Kasumi-1 (cell line): ENCODE measurements at places on chromosomes 2 and 18.

DNA sequence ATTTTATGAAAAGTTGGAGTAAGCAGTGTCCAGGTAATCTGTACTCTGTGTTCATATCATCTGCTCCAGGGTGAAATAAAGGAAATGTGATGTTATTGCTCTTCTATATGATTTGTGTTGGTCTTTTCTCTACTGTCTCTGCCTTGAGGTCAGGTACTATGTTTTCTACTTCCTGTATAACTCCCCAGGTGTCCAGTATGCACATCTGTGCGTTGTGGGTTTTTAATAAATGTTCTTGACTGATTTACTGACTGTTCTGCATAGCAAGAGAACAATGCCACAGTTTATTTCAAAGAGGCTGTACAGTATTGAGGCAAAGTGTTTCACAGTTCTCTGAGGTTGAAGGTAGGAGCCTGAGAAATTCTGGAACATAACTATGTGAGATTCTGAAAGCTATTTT lies 89.7 kb downstream of the BABAM2 start:
- DNase-seq: no peak

DNA sequence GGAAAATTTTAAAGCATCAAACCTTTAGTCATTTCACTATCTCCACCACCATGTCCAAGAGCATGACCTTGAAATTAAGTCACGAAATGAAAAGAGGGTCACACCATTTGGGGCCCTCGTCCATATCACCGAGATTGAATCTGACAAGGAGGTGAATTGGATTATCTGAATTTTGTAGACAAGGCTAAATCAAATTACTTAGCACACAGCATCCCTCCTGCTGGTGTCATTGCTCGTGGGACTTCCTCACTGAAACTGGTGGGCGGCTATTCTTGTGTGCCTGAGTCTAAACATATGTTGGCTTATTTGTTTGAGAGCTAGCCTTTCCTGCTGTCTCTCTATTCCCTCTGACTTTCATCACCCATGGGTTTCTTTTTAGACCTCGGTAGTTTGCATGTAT lies 64.6 kb upstream of the CNGA3 start:
- DNase-seq: no peak

DNA sequence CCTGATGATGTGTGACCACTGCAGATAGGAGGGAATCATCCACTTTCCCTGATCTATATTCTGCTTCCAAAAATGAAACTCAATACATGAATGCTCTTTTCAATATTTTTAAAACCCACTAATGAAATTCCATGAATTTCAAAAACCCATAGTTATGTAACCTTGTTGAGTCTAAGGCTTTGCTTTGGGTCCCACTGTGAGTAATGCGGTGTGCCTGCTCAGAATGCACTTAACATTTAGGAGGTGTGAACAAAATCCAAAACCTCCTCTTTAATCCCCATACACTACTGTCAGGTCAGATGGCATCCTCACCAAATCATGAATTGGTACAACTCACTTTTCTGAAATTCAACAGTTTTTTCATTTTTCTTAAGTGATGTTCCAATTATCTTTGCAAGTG lies 50.4 kb downstream of the CCDC93 start:
- DNase-seq: no peak

GRCh38 chr2:181305301-181306123 lies 151.7 kb upstream of the ITGA4 start:
- DNase-seq: peak; percentile 99

- no peak for DNase-seq
Observed at GRCh38 chr2:38533757-38534545, 68.8 kb downstream of the HNRNPLL start.
